Kidney (tissue), 22 donors: ENCODE measurements at places on chromosomes 4 and X. TPM values are rescaled to one million over a fixed set of nuclear protein-coding genes. Genes with fewer than 3 reads are reported as not detected.

GRCh38 chrX:105882581-105883275, 60.4 kb downstream of the NRK start:
- peak; percentile 43 for DNase-seq

- DNase-seq: no peak
These were observed 53.9 kb downstream of the PPARGC1A start for GRCh38 chr4:23835774-23836478.

GRCh38 chrX:130577431-130577830, 175.6 kb downstream of the RBMX2 start:
- no peak for DNase-seq

DNA sequence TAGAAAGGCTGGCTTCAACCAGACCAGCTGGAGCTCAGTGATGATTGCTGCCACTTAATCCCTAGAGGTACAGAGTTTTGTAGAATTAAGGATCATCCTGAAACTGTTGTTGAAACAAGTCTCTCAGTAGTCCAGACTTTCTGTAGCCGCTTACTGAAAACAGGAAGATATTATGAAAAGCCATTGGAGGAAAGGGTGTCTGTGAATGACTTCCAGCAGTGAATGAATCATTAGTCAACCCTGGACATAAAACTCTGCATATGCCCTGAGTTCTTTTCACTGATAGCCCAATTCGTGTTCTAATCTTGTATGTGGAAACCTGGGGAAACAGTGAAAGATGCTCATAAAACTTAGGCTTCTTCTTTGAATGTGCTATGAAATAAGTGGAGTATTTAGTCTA, 14.8 kb downstream of the HOPX start:
- no peak for DNase-seq

DNA sequence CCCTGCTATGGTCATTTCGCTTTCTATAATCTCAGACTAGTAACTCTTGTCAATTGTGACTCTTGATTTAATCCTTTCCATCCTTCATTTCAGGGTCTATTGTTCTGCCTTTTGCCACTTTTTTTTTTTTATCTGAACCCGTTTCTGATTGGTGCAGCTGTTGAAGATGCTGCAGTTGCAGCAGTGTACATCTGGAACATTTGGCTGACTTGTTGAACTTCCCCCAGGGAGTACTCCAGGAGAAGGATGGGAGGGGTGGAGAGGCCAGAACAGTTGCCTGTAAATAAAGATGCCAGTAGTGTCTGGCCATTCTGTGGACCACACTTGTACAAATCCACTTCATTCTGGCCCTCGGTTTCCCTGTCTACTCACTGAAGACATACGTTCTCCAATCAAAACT, 1.0 kb upstream of the EDA start:
- DNase-seq: no peak

DNA sequence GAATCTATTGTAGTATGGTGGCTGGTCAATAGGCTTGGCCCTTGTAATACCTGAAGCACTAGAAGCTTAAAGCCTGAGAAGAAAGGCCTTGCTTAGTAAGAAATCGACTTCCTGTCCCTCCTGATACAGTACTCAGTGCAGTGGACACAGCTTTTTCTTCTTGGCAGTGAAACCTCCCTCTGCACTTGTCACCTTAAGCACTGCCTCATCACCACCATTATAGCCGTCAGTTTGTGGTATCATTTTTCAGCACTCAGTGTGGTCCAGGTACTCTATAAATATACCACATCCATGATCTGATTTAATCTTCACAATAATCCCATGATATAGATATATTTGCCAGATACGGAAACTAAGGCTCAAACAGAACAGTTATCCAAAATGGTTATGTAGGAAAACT, 75.2 kb downstream of the PALLD start:
- DNase-seq: no peak

DNA sequence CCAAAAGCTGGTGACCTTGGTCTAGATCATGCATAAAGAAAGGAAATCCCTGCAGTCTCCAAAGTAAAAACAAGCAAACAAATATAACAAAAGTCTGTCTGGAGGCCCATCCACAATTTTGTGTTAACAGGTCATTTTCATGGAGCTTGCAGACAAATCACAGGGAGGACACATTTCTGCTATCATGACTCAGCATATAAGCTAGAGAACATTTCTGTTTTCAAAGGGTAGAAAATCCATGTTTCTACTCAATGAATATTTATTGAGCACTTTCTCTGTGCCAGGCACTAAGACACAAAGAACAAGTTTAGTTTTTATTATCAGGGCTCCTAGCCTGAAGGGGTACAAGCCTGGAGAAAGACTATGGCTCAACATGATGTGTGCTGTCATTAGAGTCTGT, 71.1 kb downstream of the PARM1 start:
- DNase-seq: no peak

- no peak for DNase-seq
These were observed 3.3 kb downstream of the TMEM185A start for GRCh38 chrX:149628280-149628679.

DNA sequence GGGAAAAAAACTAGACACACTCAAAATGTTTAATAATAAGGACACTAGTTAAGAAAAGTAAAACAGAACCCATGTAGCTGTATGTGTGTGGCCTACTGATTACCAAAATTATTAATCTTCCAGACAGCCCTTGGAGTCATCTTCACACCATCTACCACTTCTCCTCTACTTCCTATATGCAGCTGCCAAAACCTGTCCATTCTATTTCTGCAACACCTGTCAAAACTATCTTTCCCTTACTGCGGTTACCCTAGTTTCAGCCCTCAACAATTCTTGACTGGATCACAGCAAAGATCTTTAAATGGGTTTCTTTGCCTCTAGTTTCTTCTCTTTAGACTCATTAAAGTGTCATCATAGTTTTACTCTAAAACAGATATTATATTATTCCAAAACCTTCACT, 72.6 kb downstream of the GPR82 start:
- DNase-seq: no peak

GRCh38 chr4:128244379-128244778, 43.2 kb downstream of the PGRMC2 start:
- DNase-seq: no peak

GRCh38 chr4:122305853-122306252, 73.0 kb upstream of the ADAD1 start:
- no peak for DNase-seq

- DNase-seq: no peak
These were observed 1.7 kb upstream of the MTM1 start for GRCh38 chrX:150566734-150567182.

GRCh38 chr4:83599183-83599582, 63.3 kb downstream of the GPAT3 start:
- no peak for DNase-seq

- DNase-seq: no peak
These were observed 142.1 kb downstream of the APBB2 start for GRCh38 chr4:41072021-41072777.

- DNase-seq: no peak
These were observed 13.1 kb upstream of the PARM1 start for GRCh38 chr4:74919783-74920182.

DNA sequence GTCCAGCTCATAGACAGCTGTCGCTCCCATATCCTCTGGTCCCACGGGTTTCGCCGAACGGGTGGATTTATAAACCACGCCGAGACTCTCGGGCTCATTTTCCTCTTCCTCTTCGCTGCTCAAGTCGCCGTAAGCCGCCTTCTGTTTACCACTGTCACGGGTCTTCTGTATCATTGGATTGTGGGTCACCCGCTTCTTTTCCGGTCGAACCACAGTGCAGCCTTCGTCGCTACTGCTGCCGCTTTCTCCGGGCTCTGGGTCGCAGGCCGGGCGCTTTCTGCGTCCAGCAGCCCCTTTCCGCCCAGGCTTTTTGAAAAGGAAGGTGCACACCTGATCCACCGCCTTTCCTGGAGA, 311 bp downstream of the RNF113A start:
- DNase-seq: no peak

DNA sequence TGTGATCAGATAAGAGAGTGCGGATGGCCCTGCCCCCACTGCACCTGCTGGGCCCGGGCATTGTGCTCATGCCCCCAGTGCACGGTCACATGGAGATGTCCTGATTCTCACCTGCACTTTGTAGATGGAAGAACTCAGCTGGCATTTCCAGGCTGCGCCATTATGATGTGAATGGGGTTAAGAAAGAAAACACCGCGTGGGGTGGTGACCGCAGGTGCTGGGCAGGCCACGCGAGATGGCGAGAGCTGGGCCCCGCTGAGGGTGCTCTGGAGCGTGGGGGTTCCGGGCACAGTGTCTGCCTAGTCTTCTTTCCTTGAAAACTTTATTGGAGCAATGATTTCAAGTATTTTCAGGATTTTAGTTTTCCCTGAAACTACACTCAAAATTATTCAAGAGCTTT, 17.8 kb upstream of the HGFAC start:
- DNase-seq: no peak

DNA sequence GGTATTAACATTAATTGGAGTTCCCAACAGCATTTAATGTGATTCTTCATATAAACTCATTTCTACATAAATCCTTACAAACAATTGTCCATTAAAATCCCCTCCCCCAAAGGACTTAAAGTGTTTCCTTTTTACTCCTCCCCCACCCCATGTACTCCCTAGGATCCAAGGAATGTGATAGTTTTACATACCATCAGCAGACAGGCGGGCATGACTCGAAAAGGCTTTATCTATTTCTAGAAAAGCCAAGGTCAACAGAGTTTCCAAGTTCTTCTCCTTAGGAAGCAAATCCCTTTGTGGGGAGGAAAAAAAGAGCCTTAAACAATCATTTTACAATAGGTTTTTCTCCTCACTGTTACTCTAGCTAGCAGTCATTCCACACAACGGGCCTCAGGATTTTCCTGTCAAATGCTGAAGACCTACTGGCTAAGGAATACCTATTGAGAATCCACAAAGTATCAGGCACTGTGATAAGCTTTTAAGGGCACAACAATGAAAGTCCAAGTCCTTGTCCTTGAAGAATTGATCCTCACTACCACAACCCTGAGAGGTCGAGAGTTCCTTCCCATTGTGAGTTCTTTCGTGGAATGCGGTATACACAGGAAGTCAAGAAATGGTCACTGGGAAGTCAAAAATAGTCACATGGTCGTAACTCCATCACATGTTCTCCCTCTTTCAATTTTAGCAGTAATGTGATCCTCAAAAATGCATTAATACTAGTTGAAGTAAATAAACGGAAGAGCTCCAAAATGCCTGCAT, 7.2 kb downstream of the PPM1K start:
- DNase-seq: no peak

DNA sequence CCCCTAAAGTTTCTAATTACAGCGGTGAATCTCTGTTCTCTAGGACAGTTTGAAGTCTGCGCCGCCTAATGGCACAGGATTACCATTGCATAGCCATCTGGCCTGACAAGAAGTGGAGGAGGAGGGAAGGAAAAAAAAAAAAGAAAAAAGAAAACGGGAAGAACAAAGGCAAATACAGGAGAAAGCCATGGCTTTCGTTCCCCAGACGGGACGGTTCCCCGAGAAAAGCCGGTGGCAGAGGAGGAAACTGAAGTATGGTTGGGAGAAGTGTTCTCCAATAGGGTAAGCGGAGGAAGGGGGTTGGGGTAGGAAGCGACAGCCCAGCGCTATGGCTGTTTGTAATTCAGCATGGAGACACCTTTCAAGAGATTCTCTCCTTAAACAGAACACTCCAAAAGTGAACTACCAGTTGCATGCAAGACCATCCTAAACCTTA, 80.8 kb downstream of the HMGN5 start:
- peak; percentile 84 for DNase-seq

- DNase-seq: peak; percentile 82
These were observed 26.4 kb upstream of the TMPRSS11B start for GRCh38 chr4:68271851-68272357.

GRCh38 chrX:1649621-1650020, 34.8 kb downstream of the ASMT start:
- DNase-seq: peak; percentile 92

- DNase-seq: no peak
These were observed 14.8 kb downstream of the PRSS12 start for GRCh38 chr4:118337954-118338353.

GRCh38 chrX:97402903-97403302, 519.2 kb downstream of the RPA4 start:
- DNase-seq: no peak

DNA sequence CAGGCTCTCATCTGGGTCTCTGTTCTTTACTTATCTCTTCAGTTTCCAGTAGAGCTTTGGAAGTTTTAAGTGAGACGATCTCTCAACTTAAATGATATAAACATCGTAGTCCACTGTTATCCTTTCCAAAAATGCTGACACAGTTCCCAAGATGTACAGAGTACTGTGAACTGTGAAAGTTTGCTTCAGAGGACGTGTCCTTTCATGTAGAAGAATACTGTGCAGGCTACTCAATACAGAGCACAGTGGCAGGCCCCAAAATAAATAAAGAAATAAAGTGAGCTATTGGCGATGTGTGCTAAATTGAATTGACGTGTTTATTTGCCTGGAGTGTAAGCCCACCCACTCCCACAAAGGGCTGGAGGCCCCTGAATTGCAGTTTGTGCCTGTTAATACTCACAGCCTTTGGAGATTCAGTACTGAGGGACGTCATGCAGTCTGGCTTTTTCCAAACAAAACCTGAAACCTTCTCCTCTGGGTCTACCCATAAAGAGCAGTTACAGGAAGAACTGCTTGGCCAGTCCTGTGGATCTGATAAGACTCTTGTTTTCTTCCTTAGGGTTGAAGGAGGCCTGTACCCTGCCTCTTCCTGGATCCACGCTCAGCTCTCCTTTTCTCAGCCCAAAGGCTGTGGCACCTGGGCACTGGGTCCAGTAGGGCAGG, 66.1 kb downstream of the SOWAHB start:
- no peak for DNase-seq

DNA sequence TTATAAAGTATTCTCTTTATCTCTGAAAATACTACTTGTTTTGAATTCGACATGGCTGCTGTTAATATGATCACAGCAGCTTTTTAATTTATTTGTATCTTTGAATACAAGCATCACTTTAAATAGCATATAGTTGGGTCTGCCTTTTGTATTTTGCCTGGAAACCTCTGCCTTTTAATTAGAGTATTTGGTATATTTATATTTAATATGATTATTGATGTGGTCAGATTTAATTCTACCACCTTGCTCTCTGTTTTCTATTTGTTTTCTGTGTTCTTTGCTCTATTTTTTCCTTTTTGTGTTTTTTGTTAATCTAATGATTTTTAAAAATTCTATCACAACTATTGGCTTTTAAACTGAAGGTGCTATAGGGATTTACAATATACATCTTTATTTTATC, 21.7 kb downstream of the STK32B start:
- DNase-seq: no peak

- peak; percentile 47 for DNase-seq
These were observed 27.3 kb upstream of the STS start for GRCh38 chrX:7119950-7120877.

GRCh38 chrX:40571600-40571999, 9.2 kb upstream of the ATP6AP2 start:
- no peak for DNase-seq

- DNase-seq: no peak
These were observed 22.3 kb upstream of the CLOCK start for GRCh38 chr4:55568905-55569504.

Gene CT47B1
- not detected for polyA plus RNA-seq

Gene LRRC66
- 0.45 TPM for polyA plus RNA-seq

Gene MAGEC1
- polyA plus RNA-seq: not detected

Gene DGKK
- 0.04 TPM for polyA plus RNA-seq

Gene ZFP42
- polyA plus RNA-seq: not detected

Gene WDR17
- 1.4 TPM for polyA plus RNA-seq

Gene UGT2A1
- polyA plus RNA-seq: 2.4 TPM

Gene UCHL1
- polyA plus RNA-seq: 353 TPM

Gene CXCR3
- polyA plus RNA-seq: 0.24 TPM
